ENCODE measurements at places on chromosomes 3 and 15.

GRCh38 chr3:135992072-135992471, 26.5 kb downstream of the PPP2R3A start:
- DNase-seq, result no peak

DNA sequence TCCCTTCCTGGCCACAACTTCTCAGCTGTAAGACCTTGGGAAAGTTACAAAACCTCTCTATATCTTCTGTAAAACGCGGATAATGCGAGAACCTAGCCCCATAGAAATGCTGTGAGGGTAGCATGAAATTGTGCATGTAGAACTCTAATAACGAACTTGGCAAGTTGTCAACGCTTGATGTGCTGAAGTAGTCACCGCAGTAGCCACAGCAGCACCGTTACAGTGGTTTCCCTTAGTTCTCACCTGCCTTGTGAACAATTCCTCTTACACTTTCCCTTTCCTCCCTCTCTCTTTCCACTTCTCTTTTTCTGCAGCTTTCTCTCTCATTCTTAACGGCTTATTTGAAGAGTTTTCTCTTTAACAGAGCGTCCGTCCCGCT, 447 bp upstream of the SHQ1 start:
- no peak for DNase-seq

DNA sequence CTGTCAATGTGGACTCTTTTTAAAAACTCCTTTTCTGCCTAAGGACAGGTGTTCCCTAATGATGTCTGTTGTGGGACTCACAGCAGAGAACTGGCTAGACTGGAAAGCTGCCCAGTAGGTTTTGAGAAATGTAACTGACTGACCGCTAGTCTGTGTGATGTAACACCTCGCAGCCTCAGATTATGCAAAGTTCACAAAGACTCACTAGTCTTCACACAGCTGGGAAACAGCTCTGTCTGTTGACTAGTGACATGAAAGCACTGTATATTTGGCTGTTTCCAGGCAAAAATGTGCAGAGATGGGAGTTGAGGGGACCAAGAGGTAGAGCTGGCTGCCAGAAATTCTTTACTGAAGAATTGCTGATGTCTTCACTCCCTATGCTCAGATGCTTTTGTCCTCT, 10.3 kb downstream of the PDZRN3 start:
- no peak for DNase-seq

- DNase-seq, result no peak
Observed at GRCh38 chr3:59565125-59565524, 515.3 kb upstream of the CFAP20DC start.

DNA sequence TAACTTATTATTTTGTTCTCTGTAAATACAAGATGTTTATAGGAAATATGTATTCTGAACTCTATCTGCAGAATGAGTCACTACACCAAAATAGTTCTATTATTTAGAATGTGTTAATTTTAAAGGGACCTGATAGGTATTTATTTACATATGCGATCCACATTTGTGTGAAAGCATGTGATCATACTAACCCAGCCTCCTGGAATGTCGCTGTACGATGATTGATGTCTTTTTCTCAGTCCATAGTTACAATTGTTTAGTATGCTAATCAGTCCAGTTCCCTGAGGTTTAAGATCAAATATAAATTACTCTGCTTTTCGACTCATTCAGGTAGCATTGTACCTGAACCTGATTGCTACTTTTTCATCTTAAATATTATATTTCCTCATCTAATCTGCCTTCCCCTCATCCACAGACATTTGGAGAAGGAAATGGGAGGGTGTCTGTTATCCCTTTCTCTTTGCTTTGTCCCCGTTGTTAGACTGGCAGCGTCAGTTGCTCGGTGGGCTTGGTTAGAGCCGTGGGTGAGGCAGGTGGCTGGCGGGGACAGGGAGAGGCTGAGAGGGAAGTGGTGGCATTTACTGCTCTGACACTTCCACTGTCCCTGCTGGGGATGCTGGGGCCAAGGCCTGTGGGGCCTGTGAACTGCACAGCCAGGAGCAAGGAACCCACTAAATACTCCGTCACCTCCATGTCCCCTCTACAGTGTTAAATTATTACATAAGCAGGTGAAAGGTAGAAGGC, 27.8 kb upstream of the NR2E3 start:
- no peak for DNase-seq

DNA sequence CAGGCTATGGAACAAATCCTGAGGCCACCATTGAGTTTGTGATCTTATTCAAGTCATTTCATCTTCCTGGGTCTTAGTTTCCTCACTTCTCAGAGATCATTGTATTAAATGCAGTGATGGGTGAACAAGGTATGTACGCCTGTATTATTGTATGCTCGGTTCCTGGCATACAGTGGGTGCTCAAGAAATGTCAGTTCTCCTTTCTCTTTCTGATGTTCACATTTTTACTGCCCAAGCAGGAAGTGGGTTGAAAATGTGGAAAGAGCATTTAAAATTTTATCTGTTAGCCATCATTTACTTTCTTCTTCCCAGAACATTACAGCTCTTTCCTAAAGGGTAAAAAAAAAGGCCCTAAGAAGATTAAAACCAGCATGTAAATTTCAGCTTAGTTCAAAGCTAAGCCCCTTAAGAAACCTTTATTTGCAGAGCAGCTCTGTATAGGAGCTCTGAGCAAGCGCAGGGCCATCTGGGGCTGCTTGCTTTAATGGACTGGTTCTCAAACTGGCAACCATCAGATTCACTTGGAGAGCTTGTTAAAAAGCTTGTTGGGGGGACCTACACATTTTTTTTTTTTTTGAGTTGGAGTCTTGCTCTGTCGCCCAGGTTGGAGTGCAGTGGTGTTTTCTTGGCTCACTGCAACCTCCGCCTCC, 179.4 kb downstream of the CHST2 start:
- no peak for DNase-seq

DNA sequence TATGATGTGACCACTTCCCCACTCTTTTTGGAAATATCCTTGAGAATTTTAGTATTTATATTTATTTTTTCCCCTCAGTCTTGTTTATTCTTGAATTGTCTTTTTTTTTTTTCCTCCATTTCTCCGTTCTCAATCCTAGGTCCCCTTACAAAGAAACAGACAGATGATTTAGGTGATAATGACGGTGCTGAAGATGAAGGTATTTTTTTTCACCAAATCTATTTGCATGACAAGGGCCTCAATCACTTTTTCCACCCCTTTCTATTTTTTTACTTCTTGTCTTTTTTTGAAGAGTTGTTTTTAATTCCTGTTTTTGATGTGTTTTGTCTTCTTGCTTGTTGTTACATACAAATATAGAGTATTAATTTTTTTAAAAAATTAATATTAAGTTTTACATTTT, 402.6 kb downstream of the NLGN1 start:
- DNase-seq, result no peak

- no peak for DNase-seq
Observed at GRCh38 chr3:5014391-5014790, 35.2 kb downstream of the BHLHE40 start.

- DNase-seq, result no peak
Observed at GRCh38 chr3:183954875-183955274, 62.8 kb downstream of the ABCC5 start.

GRCh38 chr3:195149292-195150030, 121.5 kb downstream of the XXYLT1 start:
- no peak for DNase-seq

DNA sequence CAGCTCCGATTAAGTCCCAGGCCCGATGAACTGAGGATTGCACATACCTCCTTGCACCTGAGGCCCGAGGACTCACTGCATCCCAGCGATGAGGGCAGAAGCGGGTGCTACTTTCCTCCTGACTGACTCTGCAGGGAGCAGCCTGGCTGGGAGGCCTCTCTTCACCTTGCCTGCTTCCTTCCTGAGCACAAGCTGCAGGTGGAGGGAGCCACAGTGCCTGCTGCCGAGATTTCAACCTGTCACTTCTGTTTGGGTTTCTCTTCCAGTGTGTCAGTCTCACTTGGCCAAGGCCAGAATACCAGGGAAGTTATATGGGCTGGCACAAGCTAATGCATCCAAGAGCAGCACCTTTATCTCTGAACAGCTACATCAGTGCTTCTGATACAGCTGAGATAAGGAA, 185.4 kb downstream of the NTRK3 start:
- DNase-seq, result no peak

DNA sequence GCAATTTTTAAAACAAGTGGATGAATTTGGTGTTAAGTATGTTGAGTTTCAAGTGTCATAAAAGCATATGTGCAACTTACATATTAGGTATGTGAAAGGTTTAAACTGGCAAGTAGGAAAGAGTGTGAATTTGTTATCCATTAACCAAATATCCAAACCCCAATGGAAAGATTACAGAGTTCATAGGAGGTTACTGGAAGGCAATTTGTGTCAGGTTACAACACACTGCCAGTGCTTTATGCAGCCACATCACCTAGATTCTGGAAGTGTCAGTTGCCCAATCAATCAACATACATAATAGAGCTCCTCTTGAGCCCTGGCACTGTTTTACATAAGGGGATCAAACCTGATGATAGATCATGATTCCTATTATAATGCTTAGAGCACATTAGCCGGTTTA, 261.0 kb downstream of the ROBO1 start:
- no peak for DNase-seq

- no peak for DNase-seq
Observed at GRCh38 chr15:40103864-40104271, 4.8 kb downstream of the BMF start.

DNA sequence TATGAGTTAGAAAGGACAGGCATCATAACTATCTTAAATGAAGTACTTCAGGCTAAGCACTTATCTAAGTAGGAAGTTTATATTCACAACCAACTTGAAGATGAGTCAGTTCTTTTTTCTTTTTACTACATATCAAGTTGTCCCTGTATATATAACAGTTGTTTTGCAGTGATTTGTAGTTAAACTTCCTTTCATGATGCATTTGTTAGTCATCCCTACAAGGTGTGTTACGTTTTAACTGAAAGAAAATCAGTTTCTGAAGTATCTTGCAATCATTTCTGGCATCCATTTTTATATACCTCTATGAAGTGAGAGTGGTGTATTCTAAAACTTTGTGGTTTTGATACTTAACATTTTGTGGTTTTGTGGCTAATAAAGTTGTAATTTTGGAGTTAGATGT, 46.1 kb downstream of the ZFAND6 start:
- DNase-seq, result no peak

GRCh38 chr15:70762469-70763119, 764 bp downstream of the UACA start:
- DNase-seq, result no peak

GRCh38 chr3:42174679-42175385, 83.7 kb downstream of the TRAK1 start:
- no peak for DNase-seq

DNA sequence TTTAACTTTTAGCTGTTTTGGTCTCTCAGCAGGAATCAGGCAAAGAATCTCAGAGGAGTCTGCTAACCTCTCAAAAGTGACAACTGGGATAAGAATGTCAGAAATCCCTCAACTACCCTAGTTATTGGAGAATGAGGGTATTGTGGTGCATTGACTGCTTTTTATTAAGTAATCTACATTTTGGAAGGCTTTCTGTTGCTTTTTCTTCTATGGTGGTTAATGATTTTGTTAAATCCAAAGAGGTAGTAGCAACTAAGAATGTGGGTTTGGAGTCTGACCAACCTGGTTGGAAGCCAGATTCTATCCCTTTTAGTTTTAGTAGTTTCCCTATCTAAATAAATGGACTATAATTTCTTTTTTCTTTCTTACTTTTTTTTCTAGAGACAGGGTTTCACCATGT, 94.7 kb upstream of the RNF7 start:
- DNase-seq, result no peak

- no peak for DNase-seq
Observed at GRCh38 chr15:27774638-27775037, 324.5 kb downstream of the OCA2 start.

Data from stimulated activated CD4-positive, alpha-beta T cell treated with anti-CD3 and anti-CD28 coated beads, Interleukin-12 subunit alpha, Interleukin-12 subunit beta, amount 100 ng/mL, for 48 hours (primary cell).